Uterine smooth muscle cell (primary cell): ENCODE measurements at places on chromosomes 13 and 19. TPM values are rescaled to one million over a fixed set of nuclear protein-coding genes. Genes with fewer than 3 reads are reported as not detected.

The CGB5 gene
- total RNA-seq, result not detected in 2 replicates

The TMIGD2 gene
- not detected in 2 replicates for total RNA-seq

The SHD gene
- total RNA-seq, result not detected in 2 replicates

The DIRAS1 gene
- 1.9 and 4.2 TPM in 2 replicates for total RNA-seq

The DAZAP1 gene
- total RNA-seq, result 65.9 and 103 TPM in 2 replicates

The LILRB1 gene
- total RNA-seq, result not detected in 2 replicates

The ODAD3 gene
- 0.22 and 0.37 TPM in 2 replicates for total RNA-seq

The TEX101 gene
- total RNA-seq, result not detected in 2 replicates
